Aorta (tissue), 5 donors: ENCODE measurements at places on chromosomes 2 and 18.

- DNase-seq = no peak
Observed at GRCh38 chr2:235883675-235884074, 284.5 kb downstream of the GBX2 start.

GRCh38 chr2:190188289-190188688 is 125.8 kb upstream of the MSTN start:
- DNase-seq = no peak

- no peak for DNase-seq
Observed at GRCh38 chr2:164447660-164448059, 173.6 kb downstream of the GRB14 start.

DNA sequence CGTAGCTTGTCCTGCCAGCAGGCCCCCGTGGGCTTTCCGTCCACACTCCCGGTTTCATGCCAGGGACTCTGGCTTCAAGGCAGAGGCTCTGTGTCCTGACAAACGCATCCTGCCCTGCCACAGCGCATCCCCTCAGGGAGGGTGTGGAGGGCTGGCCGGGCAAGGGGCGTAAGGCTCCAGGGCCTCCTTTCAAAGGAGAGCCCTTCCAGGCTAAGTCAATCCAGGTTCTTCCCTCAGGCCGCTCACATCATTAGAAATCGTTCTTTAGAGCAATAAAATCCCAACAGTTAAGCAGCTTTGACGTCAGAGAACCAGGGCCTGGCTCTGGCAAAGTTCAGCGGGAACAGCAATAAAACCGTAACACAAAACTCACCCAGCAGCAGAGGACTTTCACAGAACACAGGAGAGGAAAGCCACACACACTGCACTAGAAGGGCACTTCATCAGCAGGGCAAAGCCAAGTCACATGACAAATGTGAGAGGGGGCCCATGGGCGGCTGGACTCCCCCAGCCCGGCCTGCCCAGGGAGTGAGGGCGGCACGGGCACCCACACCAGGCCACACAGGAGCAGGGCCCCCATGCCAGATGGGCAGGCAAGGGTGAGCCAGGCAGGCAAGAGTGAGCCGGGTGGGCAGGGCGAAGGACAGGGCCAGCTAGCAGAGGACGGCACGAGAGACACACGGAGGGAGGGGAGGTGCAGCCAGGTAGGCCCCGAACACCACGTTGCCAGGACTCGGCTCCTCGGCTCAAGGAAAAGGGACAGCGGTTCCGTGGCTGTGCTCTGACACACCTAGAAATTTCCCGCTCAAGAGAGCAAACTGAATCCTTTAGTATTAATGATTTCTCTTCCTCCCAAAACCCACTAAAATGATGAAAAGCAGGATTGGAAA is 52.0 kb downstream of the HDAC4 start:
- DNase-seq = no peak

DNA sequence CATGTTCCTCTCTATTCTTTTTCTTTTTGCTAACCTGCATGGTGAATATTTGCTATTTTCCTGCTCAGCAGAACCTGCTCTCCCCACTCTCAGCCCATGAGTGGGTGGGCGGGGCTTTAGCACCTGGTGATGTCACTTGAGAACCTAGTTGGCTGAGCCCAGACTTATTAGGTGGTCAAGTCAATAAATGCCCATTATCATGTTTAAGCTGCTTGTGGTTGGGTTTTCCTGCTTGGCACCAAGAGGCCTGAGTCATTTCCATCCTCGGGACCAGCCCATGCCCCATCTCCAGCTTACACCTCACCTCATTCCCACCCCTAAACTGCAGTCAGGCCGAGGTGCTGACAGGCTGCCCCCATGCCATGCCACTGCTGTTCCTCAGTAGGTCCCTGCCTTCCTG is 226.6 kb downstream of the ANKRD30B start:
- DNase-seq = no peak

GRCh38 chr2:85936421-85937068 is 47.8 kb upstream of the ST3GAL5 start:
- no peak for DNase-seq

- DNase-seq = no peak
Observed at GRCh38 chr2:20916604-20917286, 93.8 kb upstream of the LDAH start.

- peak; percentile 68 for DNase-seq
Observed at GRCh38 chr2:69437751-69438154, 518 bp upstream of the NFU1 start.

DNA sequence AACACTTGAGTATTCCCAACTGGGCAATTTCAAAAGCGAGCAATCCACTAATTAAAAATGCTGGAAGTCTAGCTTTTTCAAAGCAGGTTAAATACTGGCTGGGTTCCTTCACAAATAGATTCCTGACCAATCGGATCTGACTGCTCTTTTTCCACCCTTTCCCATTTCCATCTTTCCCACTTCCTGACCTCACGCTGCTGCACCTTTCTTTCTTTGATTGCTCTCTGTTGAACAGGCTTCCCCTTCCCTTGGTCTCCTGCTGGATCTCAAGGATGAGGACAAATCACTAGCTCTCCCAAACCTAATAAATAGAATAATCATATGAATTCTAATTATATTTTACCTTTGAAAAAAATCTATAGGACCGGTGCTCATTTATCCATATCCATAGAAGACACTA is 121.2 kb downstream of the TCF4 start:
- no peak for DNase-seq

DNA sequence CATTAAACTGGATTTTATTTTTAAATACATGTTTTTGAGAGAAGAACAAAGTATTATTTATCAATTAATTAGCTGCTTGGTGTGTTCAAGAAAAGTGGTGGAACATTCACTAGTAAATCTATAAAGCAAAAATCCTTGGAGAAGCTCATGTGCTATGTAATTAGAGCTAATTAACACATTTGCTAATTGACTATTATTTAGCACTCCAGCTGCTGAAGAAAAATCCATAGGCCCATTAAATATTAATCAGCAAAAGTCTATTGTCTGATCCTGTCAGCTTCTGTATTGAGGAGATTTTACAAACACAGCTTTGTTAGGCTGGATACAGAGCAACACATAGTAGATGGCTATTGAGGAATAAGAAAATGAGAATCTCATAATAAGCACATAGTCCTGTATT is 336.1 kb downstream of the RBM43 start:
- no peak for DNase-seq

DNA sequence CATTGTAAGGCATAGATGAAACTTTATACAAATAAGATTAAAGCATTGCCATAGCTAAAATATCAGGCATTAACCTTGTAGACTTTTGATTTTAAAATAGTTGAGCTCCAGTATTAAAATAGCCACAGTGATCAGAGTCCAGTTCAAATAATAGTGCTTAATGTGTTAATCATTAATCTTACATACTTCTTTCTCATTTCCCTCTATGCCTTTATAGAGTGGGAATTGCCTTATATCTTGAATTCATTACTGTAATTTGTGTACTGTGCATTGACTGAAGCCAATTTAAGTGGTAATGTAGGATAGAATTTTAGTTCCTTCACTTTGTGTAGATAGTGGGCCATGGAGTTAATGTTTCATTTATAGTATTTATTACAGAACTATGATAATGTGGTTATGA is 549.2 kb upstream of the VWC2L start:
- no peak for DNase-seq

GRCh38 chr2:132392221-132392620 is 24.4 kb upstream of the GPR39 start:
- DNase-seq = no peak

DNA sequence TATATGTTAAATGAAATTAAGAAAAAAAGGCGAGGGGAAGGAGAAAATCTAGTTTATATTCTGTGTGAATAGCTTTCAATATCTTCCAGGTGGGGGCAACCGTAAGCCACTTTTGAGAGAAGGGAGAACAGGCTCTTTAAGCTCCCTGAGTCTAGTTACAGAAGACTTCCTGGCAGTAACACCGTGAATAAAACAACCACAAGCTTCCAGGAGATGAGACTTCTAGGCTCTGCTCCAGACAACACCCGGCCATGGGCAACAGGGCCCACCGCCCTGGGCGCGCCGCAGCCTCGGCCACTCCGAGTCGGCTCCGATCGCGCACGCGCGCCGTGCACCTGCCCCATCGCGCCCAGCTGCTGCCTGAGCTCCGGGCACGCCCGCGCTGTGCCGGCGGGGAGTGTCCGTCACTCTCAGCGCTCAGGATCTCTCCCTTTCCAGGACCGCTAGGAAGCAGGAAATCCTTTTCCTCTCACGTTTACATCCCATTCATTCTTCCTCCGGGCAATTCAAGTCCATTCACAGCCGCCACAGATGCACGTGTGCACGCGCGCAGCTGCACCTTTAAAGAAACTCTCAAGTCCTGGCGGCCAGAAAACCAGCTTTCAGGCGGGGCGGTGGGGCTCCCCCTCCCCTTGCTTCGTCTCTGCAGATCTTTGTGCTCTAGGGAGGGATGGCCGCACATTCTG is 19.4 kb upstream of the PAX3 start:
- DNase-seq = no peak

GRCh38 chr18:25469489-25469888 is 117.5 kb upstream of the ZNF521 start:
- DNase-seq = no peak

DNA sequence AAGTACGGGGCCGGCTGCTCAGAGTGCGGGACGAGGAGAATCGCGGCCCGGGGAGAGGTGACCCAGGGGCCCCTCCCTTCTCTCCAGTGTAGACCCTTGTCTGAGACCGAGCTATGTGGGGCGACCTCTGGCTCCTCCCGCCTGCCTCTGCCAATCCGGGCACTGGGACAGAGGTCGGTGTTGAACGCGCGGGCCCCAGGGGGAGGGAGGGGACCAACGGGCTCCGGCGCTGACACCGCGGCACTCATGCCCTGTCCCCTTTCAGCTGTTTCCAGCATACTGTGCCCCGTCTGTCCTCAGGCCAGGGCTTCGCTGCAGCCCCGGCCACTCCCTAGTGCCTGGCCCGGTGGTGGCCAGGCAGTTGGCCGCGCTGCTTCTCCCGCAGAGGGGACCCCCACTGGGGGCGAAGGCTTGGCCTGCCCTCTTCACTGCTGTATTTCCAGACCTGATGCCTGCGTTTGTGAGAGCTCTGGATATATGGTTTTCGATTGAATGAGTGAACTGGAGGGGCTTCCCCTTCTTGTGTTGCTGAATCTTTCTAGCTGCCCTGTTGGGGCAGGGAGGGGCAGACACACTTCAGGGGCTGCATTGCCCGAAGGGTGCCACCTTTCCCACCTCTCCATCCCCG is 809 bp downstream of the DBI start:
- peak; percentile 70 for DNase-seq

GRCh38 chr2:240195316-240195861 is 54.9 kb upstream of the OTOS start:
- peak; percentile 12 for DNase-seq

- DNase-seq = no peak
Observed at GRCh38 chr2:39379643-39380524, 57.2 kb downstream of the MAP4K3 start.

GRCh38 chr18:23881778-23882177 is 132.8 kb upstream of the TTC39C start:
- no peak for DNase-seq

DNA sequence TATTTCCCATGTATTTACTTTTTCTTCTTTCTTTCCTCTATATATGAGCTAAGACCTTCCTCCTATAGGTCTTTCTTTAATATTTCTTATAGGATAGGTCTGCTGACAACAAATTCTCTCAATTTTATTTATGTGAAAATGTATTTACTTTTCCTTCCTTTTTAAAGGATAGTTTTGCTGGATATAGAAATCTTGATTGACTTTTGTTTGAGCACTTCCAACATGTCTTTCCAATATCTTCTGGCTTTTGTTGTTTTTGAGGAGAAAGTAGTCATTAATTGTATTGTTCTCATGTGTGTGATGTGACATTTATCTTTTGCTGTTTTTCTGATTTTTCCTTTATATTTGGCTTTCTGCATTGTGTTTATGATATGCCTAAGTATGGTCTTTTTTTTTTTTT is 28.9 kb upstream of the FBLN7 start:
- no peak for DNase-seq

- DNase-seq = no peak
Observed at GRCh38 chr2:224658780-224659405, 57.3 kb downstream of the CCDC195 start.

GRCh38 chr2:73999881-74000597 is 15.3 kb downstream of the TET3 start:
- no peak for DNase-seq

- no peak for DNase-seq
Observed at GRCh38 chr2:159971365-159972152, 90.9 kb downstream of the PLA2R1 start.

GRCh38 chr2:50858156-50858555 is 173.8 kb downstream of the NRXN1 start:
- DNase-seq = no peak

- no peak for DNase-seq
Observed at GRCh38 chr18:75429975-75430374, 2.5 kb upstream of the SMIM21 start.

- no peak for DNase-seq
Observed at GRCh38 chr18:286515-287310, 18.9 kb upstream of the THOC1 start.

GRCh38 chr2:210676067-210676466 is 119.7 kb downstream of the CPS1 start:
- no peak for DNase-seq

GRCh38 chr2:18299423-18300212 is 260.8 kb downstream of the RDH14 start:
- no peak for DNase-seq

DNA sequence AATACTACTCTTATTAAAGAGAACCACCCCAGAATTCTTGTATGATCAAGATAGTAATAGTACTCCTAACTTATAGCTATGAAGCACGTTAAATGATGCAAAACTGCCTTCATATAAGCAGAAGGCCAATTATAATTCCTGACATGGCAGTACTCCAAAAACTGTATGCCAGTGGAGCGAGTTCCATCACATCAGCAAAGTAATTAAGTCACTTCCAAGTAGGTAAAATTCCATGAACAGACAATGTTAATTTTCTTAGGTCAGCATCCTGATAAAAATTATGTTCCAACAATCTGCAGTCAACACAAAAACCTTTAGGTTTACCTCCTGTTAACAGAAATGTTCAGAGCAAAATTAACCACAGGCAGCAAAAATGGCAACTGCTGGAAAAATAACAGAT is 136.7 kb downstream of the CDH2 start:
- no peak for DNase-seq

GRCh38 chr2:223486751-223487150 is 115.4 kb downstream of the SCG2 start:
- DNase-seq = no peak

- DNase-seq = no peak
Observed at GRCh38 chr18:446941-447560, 53.5 kb downstream of the COLEC12 start.

GRCh38 chr2:205659922-205660321 is 22.4 kb upstream of the NRP2 start:
- no peak for DNase-seq

GRCh38 chr2:127566139-127566417 is 30.6 kb downstream of the MYO7B start:
- no peak for DNase-seq

- DNase-seq = no peak
Observed at GRCh38 chr18:10420561-10421352, 33.7 kb upstream of the APCDD1 start.

GRCh38 chr2:175855794-175856453 is 146.1 kb downstream of the LNPK start:
- DNase-seq = peak; percentile 81

GRCh38 chr2:169670215-169670651 is 24.0 kb downstream of the CFAP210 start:
- no peak for DNase-seq

- no peak for DNase-seq
Observed at GRCh38 chr2:43111788-43112554, 114.4 kb downstream of the ZFP36L2 start.
